BE2C (cell line): ENCODE measurements at places on chromosomes 16 and 17.

GRCh38 chr16:46807336-46807735 is 23.6 kb downstream of the C16orf87 start:
- no peak for DNase-seq

DNA sequence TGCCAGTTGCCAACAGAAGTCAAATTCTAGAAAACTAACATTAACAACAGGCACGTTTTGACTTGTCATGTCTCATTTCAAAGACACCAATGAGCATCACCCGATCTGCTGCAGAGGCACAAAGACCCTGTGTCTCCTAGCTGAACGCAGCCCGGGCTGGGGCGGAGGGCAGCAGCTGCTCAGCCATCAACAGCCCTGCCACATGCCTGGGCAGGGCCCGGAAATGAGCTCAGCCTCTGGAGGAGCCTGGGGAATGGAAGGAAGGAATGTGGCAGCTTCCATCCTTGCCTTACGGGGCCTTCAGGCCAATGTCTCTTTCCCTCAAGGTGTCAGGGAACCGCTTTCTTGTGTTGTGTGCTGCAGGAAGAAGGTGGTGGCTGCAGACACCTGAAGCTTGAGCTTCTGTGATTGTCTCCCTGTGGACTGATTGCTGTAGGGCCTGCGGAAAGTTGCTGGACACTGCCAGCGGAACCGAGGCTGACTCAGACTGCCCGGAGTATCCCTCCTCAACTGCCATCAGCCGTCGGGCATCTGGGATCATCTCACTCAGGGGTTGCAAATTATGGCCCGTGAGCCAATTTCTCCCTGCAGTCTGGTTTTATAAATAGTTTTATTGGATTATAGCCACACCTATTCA is 7.3 kb downstream of the CDH13 start:
- no peak for DNase-seq

GRCh38 chr16:89022051-89022836 is 45.2 kb upstream of the CBFA2T3 start:
- peak; percentile 1 for DNase-seq

DNA sequence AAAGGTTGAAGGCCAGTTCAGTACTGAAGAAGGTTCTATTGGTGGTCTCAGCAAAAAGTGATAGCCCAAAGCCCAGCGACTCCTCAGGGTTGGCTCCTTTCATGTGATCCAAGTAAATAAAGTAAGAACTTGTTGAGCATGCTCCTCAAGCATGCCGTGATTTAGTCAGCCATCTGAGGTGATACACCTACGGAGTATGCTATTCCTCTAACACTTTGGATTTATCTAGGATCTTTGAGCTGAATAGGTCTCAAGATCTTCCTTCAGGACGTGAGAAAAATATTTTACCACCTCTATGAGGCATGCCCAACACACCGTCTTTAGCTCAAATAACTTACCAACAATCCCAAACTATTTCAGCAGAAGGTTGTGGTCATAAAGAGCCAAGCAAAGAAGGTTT is 153.3 kb upstream of the CORO6 start:
- DNase-seq: no peak
